ENCODE measurements at places on chromosomes 2 and 18.

DNA sequence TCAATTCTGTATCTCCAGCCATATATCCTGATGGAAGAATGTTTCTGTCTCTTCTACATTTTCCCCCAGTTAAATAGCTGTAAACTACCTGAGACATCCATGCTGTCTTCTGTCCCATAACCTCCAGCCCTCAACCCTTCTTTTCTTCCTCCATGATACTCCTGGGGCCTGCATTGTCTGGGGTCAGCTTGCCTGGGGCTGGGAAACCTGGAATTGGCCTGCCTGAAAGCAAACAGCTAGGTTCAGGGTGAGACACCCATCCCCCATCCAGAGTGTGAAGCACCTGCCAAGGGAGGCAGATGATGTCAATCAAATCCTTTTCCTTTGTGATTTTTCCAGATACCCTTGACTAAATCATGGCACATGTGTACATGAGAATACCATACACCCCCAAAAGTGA lies 313.7 kb upstream of the MGAT5 start:
- no peak for DNase-seq

- no peak for DNase-seq
These were observed 42.2 kb downstream of the EMX1 start for GRCh38 chr2:72959554-72959953.

DNA sequence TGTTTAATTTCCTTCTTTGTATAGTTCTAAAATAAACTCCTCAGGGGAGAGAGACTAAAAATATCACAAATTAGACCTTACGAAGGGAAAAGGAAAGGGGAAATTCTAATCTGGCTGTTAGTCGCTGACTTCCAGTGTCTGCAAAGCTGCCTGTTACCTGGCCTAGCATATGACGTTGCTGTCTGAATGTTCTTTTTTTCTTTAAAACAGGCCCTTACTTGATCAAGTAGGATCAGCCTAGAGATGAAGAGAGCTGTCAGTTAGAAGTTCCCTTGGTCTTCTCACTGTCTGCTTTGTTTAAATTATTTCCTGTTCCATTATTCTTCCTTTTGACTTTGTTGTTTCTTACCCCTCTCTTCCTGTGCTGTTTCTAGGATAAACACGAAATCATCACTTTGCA lies 11.2 kb downstream of the NCK2 start:
- DNase-seq, result no peak

DNA sequence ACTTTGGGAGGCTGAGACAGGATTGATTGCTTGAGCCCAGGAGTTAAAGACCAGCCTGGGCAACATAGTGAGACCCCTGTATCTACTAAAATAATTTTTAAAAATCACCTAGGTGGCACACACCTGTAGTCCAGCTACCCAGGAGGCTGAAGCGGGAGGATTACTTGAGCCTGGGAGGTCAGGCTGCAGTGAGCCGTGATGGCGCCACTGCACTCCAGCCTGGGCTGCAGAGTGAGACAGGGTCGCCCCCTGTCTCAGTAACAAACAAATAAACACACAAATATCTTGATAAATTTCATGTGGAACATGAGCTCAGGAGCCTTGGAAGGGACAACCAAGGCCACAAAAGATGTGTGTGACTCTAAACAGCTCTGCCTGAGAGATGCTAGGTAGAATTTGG lies 11.7 kb upstream of the ANKRD53 start:
- DNase-seq, result no peak

DNA sequence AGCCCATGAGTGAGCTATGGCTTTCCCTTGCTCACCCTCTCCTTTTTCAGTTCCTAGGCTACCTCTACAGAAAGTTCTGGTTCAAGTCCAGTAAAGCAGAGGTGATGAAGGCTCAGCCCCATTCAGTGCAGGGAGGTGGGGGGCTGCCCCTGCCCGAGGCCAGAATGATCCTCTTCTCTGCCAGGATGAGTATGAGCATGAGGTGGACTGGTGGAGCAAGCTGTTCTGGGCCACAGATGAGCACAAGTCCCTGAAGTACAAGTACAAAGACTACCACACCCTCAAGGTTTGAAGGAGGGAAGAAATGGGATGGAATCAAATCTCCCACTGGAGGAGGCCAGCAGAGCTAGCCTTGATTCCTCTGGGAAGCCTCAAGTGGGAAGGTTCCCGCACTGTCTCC lies 42.4 kb downstream of the LMAN2L start:
- no peak for DNase-seq

DNA sequence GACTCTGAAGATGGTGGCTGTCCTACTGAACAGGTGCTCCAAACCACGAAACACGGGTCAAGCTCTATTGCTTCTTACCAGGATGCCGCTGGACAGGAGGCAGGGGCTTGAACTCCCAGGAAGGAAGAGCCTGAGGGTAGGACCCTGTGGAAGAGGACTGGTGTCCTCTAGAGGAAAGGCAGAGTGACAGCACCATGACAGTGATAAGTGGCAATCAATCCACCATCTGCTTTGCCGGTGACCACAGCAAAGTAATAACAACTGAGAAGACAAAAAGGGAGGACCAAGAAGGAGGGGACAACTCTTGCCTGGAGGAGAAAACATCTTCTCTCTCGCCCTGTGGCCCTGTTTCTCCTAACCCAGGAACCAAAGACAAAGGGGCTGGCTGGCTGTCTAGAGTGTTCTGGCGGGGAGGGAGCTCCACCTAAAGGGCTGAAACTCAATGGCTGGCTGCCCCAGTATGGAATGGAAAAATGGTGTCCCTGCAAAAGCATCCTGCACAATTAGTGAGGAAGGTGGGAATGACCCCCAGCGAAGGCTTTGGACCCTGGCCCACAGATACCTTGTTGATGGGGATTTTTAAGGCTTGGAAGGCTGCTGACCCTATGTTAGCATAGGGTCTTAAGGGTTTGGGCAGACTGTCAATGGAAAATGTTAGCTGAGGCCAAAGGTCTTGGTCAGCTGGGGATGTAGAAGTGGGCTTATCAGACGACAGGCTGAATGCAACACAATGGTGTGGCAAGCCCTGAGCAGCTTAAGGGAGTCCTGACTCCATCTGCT lies 35.4 kb downstream of the PROC start:
- DNase-seq, result no peak

GRCh38 chr2:28282861-28283646 lies 109.6 kb upstream of the FOSL2 start:
- no peak for DNase-seq

DNA sequence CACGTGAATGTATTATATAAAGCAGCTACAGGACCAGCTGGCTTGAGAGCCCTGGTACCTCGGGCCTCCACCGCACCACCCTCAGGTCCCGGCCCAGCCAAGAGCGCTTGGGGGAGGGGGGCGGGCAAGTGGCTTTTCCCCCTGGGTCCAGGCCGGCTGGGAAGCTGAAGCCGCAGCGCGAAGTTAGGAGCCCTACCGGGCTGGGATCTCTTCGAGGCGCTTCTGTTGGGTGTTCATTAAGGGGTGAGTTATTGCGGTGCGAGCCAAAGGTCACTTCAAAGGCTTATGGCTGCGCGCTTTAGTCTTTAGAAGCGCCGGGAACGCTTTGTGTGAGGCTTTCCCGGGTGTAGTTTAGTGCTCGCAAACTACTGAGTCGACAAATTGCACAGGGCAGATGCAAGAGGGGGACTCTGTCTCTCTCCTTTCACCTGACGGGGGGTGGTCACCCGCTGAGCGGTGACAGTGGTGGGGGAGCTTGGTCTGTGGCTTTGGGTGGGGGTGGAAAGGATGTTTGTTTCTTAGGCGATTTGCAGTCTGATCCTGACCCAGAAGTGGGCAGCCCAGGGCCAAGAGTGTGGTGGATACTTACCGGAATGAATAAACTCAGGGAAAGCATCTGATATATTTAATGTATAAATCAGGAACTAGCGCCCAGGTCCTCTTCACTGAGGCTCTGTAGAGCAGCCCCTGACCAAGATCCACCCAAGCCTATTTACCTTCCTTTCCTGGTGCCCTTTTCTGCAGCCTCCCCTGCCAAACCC lies 6.0 kb downstream of the HOXD3 start:
- DNase-seq, result no peak

DNA sequence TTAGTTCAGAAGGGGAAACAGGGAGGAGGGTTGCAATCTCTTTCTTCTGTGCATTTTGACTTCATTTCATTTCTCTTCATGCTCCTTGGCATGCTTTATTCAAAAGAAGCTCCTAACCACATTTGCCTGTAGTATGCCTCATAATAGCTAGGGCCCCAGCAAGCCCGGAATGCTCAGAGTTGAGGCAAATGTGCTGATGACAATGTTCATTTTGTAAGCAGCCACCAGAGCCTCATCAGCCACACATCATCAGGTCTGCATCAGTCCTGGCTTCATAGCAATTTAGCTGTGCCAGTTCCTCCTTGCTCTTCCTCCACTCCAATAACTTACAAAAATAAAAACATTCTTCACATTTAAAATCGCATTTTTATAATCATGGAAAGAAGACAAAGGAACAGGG lies 65.4 kb upstream of the MMADHC start:
- no peak for DNase-seq

- DNase-seq, result no peak
These were observed 8.9 kb upstream of the GIGYF2 start for GRCh38 chr2:232688201-232688600.

DNA sequence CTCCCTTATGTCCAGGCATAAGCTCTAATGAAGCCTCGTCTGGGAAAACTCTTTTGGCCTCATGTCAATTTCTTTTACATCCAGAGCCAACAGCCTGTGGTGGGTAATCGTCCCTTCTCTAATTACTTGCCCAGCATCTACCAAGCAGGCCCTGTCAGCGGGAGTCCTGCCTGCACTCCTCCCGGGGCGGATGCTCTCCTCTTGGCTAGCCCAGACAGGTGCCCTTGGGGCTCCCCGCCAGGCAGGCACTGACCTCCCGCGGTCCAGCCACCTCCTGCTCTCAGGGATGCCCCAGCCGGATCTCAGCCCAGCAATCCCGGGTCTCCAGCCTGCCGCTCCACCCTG lies 74.2 kb downstream of the NCAPH start:
- no peak for DNase-seq

DNA sequence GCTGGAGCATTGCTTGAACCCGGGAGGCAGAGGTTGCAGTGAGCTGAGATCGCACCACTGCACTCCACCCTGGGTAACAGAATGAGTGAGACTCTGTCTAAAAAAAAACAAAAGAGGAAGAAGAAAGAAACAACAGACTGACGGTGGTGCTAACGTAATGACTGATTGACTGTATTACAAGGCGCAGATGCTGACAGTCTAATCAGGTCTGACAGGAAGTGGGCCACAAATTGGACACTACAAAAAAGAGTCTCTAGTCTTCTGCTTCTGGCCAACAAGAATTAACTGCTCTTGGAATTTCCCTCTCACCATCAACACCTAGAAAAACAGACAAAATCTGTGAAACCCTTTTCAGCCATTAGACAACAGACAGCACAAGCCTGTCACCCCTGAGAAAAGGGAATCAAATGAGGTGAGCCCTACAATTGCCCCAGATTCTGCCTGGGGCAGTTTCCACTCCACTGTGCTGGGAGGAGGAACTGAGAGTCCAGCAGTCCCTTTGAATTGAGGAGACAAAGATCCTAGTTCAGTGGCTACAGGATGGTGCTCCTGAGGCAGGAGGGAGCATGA lies 43.3 kb downstream of the SNED1 start:
- no peak for DNase-seq

- DNase-seq, result no peak
These were observed 19.8 kb downstream of the HDAC4 start for GRCh38 chr2:239380831-239381708.

DNA sequence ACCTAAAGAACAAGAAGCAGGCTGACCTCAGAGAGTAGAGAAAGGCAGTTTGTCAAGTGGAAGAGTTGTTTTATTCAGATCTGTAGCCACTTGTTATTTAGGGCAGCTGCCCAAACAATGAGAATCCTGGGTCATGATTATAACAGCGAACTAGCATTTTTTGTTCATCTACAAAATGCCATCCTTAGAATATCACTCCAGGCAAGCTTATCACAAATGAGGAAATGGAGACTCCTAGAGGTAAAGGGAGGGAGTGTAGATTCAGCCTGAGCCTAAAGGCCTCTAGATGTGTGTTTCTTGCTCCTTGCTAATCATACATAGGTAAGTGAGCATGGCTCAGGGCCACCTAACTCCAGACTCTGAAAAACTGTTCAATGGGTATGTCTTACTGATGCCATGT lies 126.1 kb downstream of the HNMT start:
- DNase-seq, result no peak

DNA sequence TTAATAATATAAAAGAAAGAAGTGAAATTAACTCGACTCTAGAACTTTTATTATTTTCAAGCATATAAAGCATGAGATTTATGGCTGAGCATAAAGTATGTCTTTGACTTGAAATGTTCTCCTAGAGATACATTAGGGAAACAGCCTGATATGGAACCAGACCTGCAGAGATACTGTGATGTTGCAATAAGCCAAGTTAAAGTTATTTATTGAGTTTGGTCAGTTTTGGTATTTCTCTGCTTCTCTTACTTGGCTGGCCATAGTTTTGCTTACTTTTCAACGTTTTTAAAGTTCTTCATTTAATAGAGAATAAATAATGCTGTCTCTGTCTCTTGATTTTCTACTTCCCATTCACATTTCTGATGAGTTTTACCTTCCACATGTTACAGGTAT lies 76.0 kb downstream of the GFPT1 start:
- DNase-seq, result no peak

DNA sequence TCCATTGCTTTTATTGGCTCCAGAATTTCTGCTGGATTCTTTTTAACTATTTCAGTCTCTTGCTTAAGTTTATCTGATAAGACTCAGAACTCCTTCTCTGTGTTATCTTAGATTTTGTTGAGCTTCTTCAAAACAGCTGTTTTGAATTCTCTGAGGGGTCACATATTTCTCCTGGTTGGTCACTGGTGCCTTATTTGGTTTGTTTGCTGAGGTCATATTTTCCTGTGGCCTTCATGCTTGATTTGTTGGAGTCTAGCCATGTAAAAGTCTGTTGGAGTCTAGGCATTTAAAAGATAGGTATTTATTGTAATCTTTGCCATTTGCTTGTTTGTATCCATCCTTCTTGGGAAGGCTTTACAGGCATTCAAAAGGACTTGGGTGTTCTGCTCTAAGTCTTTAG lies 398.7 kb downstream of the DSEL start:
- no peak for DNase-seq

DNA sequence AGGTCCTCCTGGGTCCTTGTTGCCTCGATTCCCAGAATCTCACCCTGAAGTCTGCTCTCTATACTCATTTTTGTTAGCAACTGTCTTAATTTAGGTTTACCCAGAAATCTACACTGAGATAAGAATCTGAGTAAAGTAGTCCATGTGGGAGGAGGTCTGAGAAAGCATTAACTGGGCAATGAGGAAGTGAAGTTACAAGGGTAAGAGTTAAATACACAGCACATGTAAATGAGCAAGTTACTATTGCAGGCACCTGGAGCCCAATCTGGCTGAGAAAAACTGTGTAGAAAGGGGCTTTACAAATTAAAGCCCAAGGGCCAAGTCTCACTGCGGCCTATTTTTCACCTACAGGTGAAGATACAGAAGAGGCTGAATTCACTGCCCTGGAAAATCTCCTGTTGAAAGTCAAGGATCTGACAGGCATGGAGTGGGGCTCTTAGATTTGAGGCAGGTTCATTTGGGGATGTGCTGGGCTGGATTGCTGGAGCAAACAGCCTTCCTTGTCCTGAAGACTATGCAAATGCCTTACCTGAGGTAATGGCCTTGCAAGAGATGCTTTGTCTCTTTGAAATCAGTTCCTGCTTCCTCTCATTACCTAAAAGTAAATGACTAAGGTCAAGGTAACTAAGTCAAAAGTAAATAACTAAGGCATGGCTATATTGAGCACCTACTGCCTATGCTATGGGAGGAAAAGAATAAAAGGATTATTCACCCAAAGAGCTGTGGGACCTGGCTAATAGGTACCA lies 84.4 kb upstream of the DYNAP start:
- DNase-seq, result no peak

- no peak for DNase-seq
These were observed 304.8 kb upstream of the FSIP2 start for GRCh38 chr2:185433824-185434223.

- DNase-seq, result no peak
These were observed 265.1 kb downstream of the ZNF521 start for GRCh38 chr18:25086876-25087275.

GRCh38 chr18:1464444-1465217 lies 560.0 kb downstream of the ADCYAP1 start:
- DNase-seq, result no peak

All from omental fat pad (tissue), 4 donors.